Karpas-422 (cell line): ENCODE measurements at places on chromosomes 3 and 15. TPM values are rescaled to one million over a fixed set of nuclear protein-coding genes. Genes with fewer than 3 reads are reported as not detected.

The ADGRG7 gene
- total RNA-seq = not detected in 2 replicates

The PPP1R14D gene
- not detected in 2 replicates for total RNA-seq

The APOD gene
- 0.18 TPM in 1 of 2 replicates, not detected in the other for total RNA-seq

DNA sequence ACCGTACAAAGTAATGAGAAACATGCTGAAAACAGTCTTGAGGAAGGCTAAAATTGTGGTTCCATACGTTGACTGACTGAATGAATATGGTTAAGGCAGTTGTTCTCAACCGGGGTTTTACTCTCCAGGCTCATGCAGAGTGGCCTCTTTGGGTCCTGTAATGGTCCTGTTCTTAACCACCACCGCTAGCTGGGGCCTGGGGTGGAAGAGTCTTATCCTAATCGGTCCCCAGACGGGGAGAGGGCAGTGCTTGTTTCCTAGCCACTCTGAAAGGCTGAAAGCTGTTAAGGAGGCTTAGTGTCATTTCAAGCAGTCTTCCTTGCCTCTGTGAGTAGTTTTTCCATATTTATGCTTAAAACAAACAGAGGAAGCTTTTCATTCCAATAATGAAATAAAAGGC is 32.0 kb downstream of the SELENOT start:
- no peak overlapping the region for H3K4me3 ChIP-seq
- no peak overlapping the region for H3K27ac ChIP-seq
- no peak for DNase-seq

DNA sequence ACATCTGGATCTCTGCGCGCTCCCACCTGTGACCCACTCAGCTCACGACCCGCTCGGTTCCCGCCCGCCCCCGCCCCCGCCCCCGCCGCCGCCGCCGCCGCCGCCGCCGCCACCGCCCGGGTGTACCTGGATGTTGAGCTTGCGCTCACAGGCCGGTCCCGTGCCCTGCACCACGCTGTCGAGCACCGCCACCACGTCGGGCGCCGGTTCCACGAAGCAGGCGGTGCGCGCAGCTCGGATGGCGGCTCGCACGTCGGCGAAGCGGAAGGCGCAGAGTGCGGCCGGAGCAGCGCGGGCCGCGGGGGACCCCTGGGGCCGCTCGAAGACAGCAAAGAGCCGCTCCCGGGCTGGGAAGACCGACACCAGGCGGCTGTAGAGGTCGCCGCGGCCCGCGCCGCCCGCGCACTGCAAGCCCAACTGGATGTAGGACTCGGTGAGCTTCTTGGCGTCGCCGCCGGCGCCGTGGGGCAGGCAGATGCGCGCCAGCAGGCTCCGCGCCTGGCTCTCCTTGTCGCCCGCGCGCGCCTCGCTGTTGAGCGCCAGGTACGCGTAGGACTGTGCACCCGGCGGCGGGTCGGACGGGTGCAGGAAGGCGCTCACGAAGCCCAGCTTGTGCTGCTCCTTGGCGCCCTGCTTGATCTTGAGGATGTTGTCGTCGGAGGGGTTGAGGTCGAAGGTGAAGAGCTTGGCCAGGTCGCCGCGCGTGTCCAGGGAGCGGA is 1.1 kb downstream of the PLXND1 start:
- H3K27ac ChIP-seq = no peak overlapping the region
- H3K27me3 ChIP-seq = no peaks in the 10 kb centered on the region
- no peaks in the 10 kb centered on the region for H3K36me3 ChIP-seq
- H3K4me3 ChIP-seq = no peak overlapping the region
- H3K4me1 ChIP-seq = peaks cover 3% of the 10 kb centered on the region; the same call in 1 of the 2 replicates
- DNase-seq = no peak

GRCh38 chr15:88489321-88489720 is 21.8 kb downstream of the MRPS11 start:
- no peak overlapping the region for H3K27ac ChIP-seq
- peak; percentile 50 for DNase-seq
- no peaks in the 10 kb centered on the region for H3K27me3 ChIP-seq
- no peak overlapping the region for H3K4me3 ChIP-seq
- H3K36me3 ChIP-seq = no peaks in the 10 kb centered on the region
- no peaks in the 10 kb centered on the region for H3K4me1 ChIP-seq

DNA sequence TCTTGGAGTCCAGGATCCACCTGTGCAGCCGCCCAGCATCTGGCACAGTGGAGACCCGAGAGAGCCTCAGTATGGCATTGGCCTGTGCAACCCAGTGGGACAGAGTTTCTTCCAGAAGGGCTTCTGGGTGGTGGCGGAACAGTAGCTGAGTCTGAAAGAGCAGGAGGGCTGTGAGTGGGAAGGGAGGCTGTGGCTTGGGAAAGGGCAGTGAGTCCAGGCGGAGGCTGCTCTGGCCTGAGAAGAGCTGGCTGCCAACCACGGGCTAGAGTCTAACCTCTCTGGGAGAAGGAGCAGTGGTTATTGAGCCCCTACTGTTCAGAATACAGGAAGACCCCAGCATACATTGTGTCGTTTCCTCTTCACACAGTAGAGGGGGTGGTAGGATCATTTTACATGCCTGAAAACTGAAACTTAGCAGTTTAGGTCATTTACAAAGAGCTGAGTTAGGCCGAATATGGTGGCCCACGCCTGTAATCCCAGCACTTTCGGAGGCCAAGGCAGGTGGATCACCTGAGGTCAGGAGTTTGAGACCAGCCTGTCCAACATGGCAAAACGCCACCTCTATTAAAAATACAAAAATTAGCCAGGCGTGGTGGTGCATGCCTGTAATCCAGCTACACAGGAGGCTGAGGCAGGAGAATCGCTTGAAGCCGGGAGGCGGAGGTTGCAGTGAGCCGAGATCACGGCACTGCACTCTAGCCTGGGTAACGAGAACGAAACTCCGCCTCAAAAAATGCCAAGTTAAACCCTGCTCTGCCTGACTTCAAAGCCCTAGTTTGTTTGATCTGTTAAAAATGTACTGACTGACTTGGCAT is 3.2 kb downstream of the AEN start:
- peak overlapping the region; percentile 87; the same call in 1 of the 2 replicates for H3K4me3 ChIP-seq
- H3K27me3 ChIP-seq = no peaks in the 10 kb centered on the region
- H3K36me3 ChIP-seq = peaks cover 31% of the 10 kb centered on the region
- peaks cover 39% of the 10 kb centered on the region for H3K4me1 ChIP-seq

DNA sequence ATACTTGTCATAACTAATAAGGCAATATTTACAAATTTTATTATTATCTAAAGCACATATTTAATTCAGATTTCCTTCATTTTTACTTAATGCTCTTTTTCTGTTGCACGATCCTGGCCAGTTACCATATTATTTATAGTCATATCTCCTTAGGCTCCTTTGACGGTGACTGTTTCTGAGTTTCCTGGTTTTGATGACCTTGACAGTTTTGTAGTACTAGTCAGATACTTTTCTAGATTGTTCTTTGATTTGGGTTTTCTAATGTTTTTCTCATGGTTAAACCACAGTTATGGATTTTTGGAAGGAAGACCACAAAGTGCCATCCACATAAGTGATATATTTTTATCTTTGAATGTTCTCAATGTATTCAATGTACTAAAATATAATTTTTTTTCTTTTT is 171.0 kb upstream of the NANOGP8 start:
- H3K36me3 ChIP-seq = no peaks in the 10 kb centered on the region
- H3K27me3 ChIP-seq = no peaks in the 10 kb centered on the region
- no peaks in the 10 kb centered on the region for H3K4me1 ChIP-seq
- no peak for DNase-seq
- no peak overlapping the region for H3K27ac ChIP-seq

GRCh38 chr3:153209596-153209995 is 47.6 kb downstream of the RAP2B start:
- no peak for DNase-seq
- H3K36me3 ChIP-seq = no peaks in the 10 kb centered on the region
- no peaks in the 10 kb centered on the region for H3K27me3 ChIP-seq
- no peak overlapping the region for H3K27ac ChIP-seq
- H3K4me3 ChIP-seq = no peak overlapping the region
